Activated T-helper 1 cell treated with anti-CD3 and anti-CD28 coated beads, Interleukin-12 subunit alpha, Interleukin-12 subunit beta, Interleukin-2, Interleukin-4 antibody, amounts not matched to agents 30 ng/mL and 10 ng/mL and 1 ng/mL, durations not matched to agents 14 hours and 24 hours and 36 hours (primary cell): ENCODE measurements at places on chromosomes 2 and 18. TPM values are rescaled to one million over a fixed set of nuclear protein-coding genes. Genes with fewer than 3 reads are reported as not detected.
A peak's percentile ranks its signal among the peaks of the same experiment; 100 is the strongest.

DNA sequence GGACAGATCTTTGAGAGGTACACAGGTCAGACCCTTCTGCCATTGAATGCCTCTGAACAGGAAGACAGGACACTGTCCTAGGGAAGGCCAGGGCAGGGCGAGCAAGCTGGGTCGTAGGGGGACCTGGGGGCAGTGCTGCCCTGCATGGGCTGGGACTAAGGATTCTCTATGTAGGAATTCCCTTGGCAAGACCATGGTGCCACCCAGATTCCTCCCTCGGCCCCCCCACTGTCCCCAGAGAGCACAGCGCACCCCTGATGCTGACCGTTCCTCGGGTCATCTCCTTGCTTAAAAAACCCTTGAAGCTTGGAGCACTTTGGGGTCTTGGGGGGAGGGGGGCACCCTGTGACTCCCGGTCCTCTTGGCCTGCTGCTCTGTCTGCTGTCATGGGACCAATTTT is 195.1 kb downstream of the SEPTIN10 start:
- no peak for DNase-seq

DNA sequence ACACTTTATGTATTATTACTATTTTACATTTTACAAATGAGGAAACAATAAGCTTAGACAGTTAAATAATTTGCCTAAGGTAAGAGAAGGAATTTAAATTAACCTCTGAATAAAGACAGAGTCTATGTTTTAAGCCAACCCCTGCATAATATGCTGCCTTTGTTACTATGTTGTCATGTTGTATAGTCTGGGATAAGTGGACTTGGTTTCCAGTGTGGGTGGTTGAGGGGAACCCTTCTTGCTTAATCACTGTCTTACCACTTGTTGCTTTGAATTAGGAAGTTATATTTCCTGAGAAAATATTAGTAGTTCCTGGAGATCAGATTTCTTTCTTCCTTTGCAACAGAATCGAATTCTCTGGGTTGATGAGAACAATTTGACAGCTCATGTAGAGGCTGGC is 52.6 kb downstream of the AGPS start:
- DNase-seq, result no peak

Gene APLF
- total RNA-seq, result 2.3 and 3.0 TPM in 2 replicates

DNA sequence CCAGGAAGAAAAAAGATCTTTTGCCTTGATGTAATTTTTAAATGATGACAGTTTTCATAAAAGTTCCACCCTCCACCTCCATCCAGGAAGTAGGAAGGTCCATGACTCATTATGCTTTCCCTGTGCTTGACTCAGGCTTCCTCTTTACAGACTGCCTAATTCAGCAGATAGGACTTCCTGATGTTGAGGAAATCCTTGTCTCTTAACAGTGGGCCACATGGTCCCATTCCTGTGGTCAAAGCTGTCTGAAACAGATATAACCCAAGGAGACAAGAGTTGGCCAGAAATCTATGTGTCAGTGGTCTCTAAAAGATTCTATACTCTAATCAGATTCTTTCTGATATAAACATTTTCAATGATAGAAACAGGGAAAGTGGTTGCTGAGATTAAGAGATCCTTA is 119.1 kb downstream of the BAZ2B start:
- DNase-seq, result no peak

- DNase-seq, result no peak
Observed at GRCh38 chr2:27039426-27039825, 6.7 kb downstream of the TMEM214 start.

- no peak for DNase-seq
Observed at GRCh38 chr2:148979164-148979918, 59.2 kb upstream of the LYPD6B start.

Gene FEV
- total RNA-seq, result not detected in 2 replicates

GRCh38 chr2:236366397-236366796 is 102.2 kb upstream of the ASB18 start:
- DNase-seq, result peak; percentile 9

Gene WDPCP
- total RNA-seq, result 5.2 and 7.7 TPM in 2 replicates

DNA sequence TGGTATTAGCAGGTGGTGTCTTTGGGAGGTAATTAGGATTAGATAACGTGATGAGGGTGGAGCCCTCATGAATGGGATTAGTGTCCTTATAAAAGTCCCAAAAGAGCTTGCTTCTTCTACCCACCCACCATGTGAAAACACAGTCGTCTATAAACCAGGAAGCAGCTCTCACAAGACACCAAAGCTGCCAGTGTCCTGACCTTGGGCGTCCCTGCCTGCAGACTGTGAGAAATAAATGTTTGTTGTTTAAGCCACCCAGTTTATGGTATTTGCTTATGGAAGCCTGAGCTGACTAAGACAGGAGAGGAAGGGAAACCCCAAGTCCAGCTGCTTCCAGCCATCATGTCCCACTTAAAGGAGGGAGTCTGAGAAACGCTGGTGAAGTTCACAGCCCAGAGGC is 13.6 kb downstream of the ADI1 start:
- no peak for DNase-seq

Gene CNTNAP5
- not detected in 2 replicates for total RNA-seq

Gene RRM2
- 328 and 351 TPM in 2 replicates for total RNA-seq

Gene TSGA10
- total RNA-seq, result 3.0 and 4.1 TPM in 2 replicates

Gene BOLL
- 0.51 TPM in 1 of 2 replicates, not detected in the other for total RNA-seq

- no peak for DNase-seq
Observed at GRCh38 chr2:207133820-207134519, 31.8 kb downstream of the KLF7 start.

Gene RAB6C
- total RNA-seq, result 0.07 TPM in 1 of 2 replicates, not detected in the other

- no peak for DNase-seq
Observed at GRCh38 chr18:65852273-65852672, 101.5 kb downstream of the CDH7 start.

DNA sequence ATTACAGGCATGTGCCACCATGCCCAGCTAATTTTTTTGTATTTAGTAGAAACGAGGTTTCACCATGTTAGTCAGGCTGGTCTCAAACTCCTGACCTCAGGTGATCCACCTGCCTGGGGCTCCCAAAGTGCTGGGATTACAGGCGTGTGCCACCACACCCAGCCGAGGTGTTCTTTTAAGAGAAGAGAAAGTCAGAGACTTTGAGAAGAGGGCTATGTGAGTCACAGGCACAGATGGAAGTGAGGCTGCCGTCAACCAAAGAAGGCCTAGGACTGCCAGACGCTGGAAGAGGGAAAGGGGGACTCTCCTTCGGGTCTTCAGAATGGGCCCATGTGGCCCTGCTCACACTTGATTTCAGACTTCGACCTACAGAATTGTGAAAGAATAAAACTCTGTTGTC is 67.2 kb upstream of the SH3BP4 start:
- no peak for DNase-seq

GRCh38 chr2:239368321-239368720 is 32.5 kb downstream of the HDAC4 start:
- no peak for DNase-seq
